Uterus (tissue), 4 donors: ENCODE measurements at places on chromosomes 12 and 14. TPM values are rescaled to one million over a fixed set of nuclear protein-coding genes. Genes with fewer than 3 reads are reported as not detected.

Gene CCDC198
- 0.37 TPM for total RNA-seq

Gene ACSM4
- not detected for total RNA-seq

Gene TAS2R9
- total RNA-seq: not detected

Gene CLEC7A
- total RNA-seq: 4.6 TPM

Gene KCNA1
- total RNA-seq: not detected

Gene SOX5
- 69.5 TPM for total RNA-seq

Gene FOXN4
- total RNA-seq: not detected

Gene GCN1
- 50.5 TPM for total RNA-seq

Gene INSM2
- not detected for total RNA-seq

Gene PRH1
- total RNA-seq: 78.5 TPM

Gene HOXC10
- total RNA-seq: 12.4 TPM

Gene PKP2
- total RNA-seq: 9.7 TPM

Gene NTS
- 14.2 TPM for total RNA-seq

Gene DPPA3
- not detected for total RNA-seq

Gene GSC
- 7.4 TPM for total RNA-seq

Gene RIMKLB
- total RNA-seq: 67.6 TPM

Gene CD4
- total RNA-seq: 12.4 TPM

Gene AQP6
- total RNA-seq: not detected

Gene ESPL1
- 4.5 TPM for total RNA-seq

Gene CLEC2A
- not detected for total RNA-seq

Gene HOTAIR
- total RNA-seq: 4.1 TPM

Gene SLC17A8
- not detected for total RNA-seq

Gene TOGARAM1
- 33.0 TPM for total RNA-seq

Gene SPX
- not detected for total RNA-seq

Gene KLRC2
- total RNA-seq: 2.2 TPM

Gene KCNMB4
- total RNA-seq: 3.2 TPM

Gene DLGAP5
- total RNA-seq: not detected

Gene TAS2R10
- not detected for total RNA-seq

Gene NYNRIN
- total RNA-seq: 43.4 TPM

Gene WSCD2
- 9.4 TPM for total RNA-seq

Gene RNASE3
- not detected for total RNA-seq

Gene GPRC5A
- 2.0 TPM for total RNA-seq

Gene KRT73
- not detected for total RNA-seq

Gene GRIP1
- total RNA-seq: 6.4 TPM

Gene PTPRR
- total RNA-seq: 0.62 TPM

Gene ANKRD9
- total RNA-seq: 16.5 TPM
